Activated CD4-positive, alpha-beta T cell treated with anti-CD3 and anti-CD28 coated beads for 36 hours (primary cell): ENCODE measurements at places on chromosomes 5 and 9. TPM values are rescaled to one million over a fixed set of nuclear protein-coding genes. Genes with fewer than 3 reads are reported as not detected.
A peak's percentile ranks its signal among the peaks of the same experiment; 100 is the strongest.

SPINK6 gene
- not detected for total RNA-seq

FOXD4L5 gene
- not detected for total RNA-seq

RNF180 gene
- not detected for total RNA-seq

SELENOP gene
- not detected for total RNA-seq

GRCh38 chr5:53031695-53032096 is 42.5 kb downstream of the ITGA2 start:
- DNase-seq, result peak; percentile 59

DNA sequence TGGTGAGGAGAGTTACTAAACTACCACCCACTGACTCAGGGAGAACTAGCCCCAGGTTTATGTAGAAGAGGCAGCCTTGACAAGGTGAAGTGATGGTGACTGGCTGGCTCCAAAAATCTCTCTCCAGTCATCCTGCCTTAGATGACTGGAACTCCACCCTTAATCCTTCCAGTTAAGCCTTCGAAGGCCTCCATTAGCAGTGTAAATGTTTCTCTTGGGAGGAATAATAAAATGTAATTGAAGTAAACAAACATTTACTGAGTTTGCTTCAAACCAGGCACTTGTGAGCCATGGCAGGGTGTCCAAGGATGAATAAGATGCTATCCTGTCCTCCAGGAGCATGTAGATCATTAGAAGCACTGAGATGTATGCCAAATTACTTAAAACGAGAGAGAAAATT is 35.5 kb downstream of the ASTN2 start:
- no peak for DNase-seq

DNA sequence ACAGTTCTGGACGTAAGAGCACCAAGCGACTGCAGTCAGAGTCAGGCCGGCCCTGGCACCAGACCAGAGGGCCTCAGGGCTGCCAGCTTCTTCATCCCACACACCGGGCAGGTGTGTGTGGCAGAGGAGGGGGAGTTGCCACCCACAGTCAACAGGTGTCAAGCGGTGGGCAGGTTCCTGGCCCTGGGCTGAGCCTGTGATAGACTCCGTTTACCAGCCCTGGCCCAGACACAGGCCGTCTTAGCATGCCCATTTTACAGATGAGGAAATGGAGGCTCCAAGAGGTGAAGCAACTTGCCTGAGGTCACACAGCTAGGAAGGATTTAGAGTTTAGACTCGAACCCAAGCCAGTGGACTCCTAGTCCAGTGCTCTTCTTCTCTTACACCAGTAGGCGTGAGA is 71.8 kb downstream of the HMCN2 start:
- DNase-seq, result no peak

DNA sequence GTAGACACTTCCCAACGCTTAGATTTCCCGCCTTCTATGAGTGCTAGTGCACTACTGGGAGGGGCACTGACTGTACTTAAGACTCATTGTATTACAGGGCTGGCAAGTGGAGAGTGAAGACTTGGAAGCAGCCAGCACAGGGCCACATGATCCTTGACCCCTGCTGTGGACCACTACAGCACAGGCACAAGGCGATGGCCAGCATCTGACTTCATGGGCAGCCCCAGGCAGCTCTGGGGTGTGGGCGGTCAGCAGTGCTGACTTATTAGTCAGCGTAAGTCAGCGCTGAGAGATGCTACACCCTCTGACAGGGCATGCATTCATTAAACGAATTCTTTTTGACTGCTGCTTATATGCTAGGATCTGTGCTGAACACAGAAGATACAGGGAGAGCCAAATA is 9.3 kb downstream of the SLC46A2 start:
- no peak for DNase-seq

GRCh38 chr5:137800700-137801411 is 46.7 kb upstream of the HNRNPA0 start:
- no peak for DNase-seq

- no peak for DNase-seq
These were observed 712.1 kb downstream of the KCTD16 start for GRCh38 chr5:144882739-144883283.
